CD4-positive, alpha-beta T cell treated with Interleukin-4 for 1 hour (primary cell): ENCODE measurements at places on chromosomes 11 and 22.

GRCh38 chr11:74749965-74750296 lies 1.3 kb downstream of the RNF169 start:
- DNase-seq: no peak

DNA sequence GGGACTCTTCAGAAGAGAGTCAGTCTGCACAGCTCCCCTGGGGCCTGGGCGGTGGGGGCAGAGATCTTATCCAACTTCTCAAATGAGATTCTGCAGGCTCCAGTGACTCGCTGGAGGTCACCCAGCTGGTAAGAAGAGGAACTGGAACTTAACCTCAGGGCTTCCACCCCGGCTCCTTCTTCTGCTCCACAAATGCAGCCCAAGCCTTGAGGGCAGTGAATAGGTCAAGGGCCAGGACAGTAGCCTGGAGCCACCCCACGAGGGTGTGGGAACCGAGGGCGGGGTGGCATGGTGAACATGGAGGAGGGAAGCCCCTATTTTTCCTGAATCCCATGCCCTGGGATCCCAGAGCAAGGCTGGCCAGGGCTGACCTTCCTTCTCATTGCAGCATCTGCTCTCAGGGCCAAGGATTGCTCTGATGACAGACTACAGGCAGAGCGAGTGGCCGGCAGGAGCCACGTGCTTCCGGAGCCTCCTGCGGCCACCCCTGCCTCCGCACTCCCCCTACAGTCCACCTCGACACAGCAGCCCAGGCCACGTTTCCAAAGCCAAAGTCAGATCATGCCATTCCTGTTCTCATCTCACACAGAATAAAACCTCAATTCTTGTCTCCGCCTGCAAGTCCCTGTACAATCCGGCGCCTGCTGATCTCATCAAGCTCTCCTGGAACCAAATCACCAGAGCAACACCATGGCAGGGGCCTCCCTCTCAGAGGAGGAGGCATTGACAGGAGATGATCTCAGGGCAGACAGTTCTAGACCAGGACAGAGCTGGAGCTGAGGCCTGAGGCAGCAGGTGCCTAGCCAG lies 21.1 kb upstream of the UPK3A start:
- no peak for DNase-seq

DNA sequence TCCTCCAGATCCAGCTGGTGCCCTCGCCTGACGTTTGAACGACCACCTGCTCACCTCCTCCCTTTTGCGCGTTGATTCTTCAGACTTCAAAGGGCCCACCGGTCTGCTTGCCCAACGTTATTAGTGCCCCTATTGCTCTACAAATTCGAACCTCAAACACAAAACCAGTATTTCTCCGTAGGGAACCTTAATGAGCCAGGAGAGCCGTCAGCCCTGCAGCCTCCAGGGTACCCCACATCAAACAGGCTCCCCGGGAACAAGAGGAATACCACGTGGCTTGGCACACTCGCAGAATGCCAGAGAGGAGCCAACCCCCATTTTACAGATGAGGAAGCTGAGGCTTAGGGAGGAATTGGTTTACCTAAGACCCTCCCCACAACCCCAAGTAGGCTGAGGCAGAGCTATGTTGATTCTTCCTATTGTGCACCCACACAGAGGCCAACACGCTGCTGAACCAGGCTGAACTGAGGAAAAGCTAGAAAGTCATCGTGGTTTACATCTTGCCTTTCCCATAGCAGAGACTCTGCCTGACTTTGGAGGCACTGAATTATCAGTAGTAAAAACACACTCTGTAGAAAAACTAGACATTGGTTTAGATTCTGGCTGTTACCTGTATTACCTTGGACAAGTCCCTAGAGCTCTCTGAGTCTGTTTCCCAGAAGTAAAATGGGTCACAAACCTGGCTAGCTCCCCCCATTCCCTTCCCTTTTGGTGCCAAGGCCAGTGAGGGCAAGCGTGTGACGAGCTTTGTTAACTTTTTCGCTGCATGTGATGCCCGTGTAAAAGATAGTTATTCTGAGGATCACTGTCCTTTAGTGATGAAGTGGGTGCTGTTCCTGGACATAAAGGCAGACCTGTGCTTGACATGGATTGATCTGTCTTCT lies 764 bp downstream of the TKFC start:
- peak; percentile 7 for DNase-seq

GRCh38 chr11:9575260-9576240 lies 2.1 kb downstream of the WEE1 start:
- no peak for DNase-seq

DNA sequence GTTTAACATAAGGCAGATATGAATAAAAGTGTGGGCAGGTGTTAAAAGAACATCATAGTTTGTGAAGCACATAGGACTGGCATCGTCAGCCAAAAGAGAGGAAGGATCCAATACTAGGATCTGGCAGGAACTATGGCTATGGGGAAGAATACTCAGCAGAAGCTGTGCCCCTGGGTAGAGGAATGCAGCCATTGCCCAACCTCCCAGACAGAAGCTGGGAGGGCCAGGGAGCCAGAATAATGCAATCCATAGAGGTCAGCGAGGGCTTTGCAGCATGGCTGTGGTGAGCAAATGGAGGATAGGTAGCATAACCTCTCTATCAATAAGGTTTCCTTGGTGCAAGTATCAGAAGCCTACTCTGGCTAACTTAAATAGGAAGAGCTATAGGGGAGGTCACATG lies 11.7 kb upstream of the CSTF3 start:
- no peak for DNase-seq

DNA sequence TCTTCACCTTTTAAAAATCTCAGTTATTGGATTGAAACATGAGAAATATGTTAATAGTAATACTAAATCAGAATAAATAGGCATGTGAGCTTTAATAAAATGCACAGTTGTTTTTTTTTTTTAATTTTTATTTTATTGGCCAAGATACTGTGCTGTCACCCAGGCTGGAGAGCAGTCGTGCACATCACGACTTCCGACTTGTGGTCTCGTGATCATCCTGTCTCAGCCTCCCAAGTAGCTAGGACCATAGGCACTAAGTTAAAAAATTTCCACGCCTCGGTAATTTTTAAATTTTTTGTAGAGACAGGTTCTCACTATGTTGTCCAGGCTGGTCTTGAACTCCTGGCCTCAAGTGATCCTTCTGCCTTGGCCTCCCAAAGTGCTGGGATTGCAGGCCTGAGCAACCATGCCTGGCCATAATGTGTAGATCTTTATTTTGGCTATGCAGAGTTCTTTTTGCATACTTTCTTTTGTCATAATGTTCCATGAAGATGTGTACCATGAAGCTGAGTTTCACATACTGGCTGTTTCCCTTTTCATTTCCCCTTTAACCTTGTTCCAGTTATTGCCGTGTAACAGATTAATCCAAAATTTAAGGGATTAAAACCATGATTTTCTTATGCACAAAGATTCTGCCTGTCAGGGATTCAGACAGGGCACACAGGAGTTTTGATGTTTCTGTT lies 16.0 kb downstream of the CAPRIN1 start:
- DNase-seq: no peak
